ENCODE measurements at places on chromosomes 6 and 20.
A peak's percentile ranks its signal among the peaks of the same experiment; 100 is the strongest.

GRCh38 chr6:137358273-137358672 lies 135.9 kb downstream of the OLIG3 start:
- no peak for DNase-seq

DNA sequence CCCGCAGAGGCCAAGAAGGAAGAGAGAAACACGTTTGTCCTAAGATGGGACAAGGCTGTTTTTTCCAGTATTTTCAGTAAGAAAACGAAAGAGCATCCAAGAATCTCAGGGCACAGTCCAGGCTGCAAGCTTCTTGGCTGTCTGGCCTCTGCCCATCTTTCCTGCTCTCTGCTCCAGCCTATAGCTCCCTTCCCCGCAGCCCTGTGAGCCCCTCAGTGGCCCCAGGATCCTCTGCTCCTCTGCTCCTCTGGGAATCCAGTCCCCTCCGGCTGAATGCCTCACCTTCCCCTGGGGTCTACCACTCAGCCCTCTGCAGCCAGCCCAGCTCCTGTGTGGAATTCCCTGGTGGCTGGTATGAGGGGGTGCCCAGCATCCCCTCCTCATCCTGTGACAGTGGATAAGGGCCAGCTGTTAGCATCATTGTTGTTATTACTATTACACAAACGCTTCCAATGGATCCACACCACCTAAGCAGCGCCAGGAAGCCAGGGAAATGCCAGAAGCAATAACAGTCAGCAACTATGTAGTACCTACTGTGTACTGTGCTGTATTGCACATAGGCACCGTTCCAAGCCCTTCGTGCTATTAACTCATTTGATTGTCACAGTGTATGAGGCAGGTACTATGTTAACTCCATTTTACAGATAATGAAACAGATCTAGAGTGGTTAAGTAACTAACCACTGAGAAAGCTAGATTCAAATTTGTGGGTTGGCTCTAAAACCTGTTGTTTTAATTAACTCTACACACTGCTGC lies 60.3 kb upstream of the PTPN1 start:
- no peak for DNase-seq

DNA sequence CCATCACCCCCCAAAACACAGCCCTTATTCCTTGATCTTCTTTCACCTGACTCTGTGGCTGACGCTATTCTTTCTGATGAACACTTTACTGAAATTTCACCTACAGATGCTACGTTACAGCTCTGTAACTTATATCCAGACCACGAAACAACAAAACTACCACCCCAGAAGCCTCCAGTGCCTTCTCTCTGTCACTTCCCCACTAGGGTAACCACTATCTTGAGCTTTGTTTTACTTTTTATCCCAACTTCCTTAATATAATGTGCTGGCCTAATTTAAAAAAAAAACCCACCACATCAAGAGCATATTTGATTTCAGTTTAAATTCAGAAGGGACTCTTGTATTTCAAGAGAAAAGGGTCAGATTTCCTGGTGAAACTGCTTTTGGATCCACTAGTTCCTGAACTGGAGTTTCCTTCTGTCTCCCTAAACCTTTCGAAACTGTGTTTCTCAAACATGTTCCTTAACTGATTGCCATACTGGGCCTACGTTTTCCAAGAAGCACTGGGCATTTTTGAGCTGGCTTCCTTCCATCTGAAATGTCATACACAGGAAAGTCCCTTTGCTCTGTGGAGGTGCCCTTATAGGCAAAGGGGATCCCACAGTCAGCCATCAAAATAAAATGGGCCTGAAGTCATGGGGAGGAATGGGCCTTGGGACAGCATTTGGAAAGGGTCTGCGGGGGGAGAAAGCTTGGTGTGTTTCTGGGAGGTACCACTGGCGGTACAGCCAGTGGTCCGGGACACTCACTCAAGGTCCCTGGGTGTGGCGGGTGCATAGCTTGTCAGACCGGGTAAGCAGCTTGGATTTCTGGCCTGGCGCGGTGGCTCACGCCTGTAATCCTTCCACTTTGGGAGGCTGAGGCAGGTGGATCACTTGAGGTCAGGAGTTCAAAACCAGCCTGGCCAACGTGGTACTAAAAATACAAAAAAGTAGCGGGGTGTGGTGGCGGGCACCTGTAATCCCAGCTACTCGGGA lies 25.8 kb upstream of the RTF2 start:
- DNase-seq, result no peak

DNA sequence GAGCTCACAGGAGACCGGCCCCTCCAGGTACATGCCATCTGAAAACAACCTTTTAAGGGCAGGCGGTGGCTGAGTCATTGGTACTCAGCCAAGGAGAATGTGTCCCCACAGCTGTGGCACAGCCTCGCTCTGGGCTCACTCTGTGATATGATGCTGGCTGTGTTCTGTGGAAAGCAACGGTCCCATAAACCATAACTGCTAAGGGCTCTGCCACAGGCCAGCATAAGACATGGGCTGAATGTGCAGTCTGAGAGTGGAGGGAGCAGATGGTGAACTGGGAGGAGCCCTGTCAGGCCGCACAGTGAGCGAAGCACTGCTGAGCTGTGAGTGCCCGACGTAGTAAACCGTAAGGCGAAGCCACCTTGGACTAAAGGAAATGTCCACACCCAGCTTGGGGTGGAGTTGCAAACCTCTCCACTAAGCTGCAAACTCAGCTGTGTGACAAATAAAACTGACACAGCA lies 375.8 kb downstream of the THBS2 start:
- no peak for DNase-seq

GRCh38 chr20:57470666-57471495 lies 54.1 kb downstream of the CTCFL start:
- no peak for DNase-seq

DNA sequence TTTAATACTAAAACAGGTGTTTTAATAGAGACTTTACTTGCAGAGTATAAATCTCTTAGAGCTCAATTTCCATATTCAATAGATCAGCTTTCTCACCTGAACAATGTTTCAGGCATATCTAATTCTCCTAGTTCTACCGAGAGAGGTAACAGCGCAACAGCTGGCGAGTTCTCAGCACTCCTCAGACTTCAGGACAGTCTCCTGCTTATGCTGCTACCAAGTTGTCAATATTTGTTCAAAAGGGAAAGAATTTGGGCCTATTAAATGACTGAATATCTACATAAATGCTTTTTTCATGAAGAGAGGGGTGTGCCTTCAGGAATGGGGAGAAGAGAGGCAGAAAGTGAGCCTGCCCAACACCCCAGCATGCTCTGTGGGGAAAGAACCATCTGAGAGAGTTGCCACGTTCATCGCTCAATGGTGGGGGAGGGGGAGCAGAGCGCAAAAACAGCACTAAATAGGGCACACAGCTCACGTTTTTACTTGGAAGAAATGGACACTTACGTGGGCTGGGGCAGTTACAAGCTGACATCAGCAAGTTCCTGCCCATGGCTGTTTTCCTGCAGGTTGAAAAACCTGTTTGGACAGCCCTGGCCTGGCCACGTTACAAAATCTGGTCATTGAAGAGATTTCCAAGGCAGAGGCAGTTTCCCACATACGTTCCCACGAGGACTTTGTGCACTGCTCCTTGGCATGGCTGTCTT lies 38.0 kb downstream of the EZR start:
- DNase-seq, result no peak

GRCh38 chr6:105536961-105537360 lies 134.1 kb upstream of the PREP start:
- no peak for DNase-seq

DNA sequence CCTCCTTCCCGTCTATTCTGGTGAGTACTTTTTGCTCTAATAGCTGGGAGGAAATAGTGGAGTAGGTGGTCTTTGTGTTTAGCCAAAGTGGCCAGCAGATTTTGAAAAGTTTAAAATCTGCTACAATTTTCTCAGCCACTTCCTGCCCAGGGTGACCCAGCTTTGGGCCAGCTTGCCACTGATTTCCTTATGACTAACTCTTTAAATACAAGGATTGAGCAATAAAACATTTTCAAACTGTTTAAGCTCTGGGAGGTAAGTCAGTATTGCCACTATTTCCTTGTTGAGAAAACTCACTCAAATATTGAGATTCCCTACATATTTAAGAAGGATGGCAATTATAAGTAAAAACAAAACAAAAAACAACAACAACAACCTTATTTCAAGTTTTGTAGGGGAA lies 54.5 kb downstream of the TRMT11 start:
- DNase-seq, result peak; percentile 69

GRCh38 chr6:22726966-22727365 lies 157.6 kb downstream of the HDGFL1 start:
- DNase-seq, result no peak

- no peak for DNase-seq
Observed at GRCh38 chr6:45377043-45377553, 636 bp downstream of the SUPT3H start.

- DNase-seq, result no peak
Observed at GRCh38 chr20:47535088-47535487, 33.4 kb downstream of the NCOA3 start.

GRCh38 chr6:39266782-39267355 lies 37.6 kb upstream of the KCNK5 start:
- no peak for DNase-seq

GRCh38 chr20:50317609-50318008 lies 127.0 kb downstream of the CEBPB start:
- no peak for DNase-seq

DNA sequence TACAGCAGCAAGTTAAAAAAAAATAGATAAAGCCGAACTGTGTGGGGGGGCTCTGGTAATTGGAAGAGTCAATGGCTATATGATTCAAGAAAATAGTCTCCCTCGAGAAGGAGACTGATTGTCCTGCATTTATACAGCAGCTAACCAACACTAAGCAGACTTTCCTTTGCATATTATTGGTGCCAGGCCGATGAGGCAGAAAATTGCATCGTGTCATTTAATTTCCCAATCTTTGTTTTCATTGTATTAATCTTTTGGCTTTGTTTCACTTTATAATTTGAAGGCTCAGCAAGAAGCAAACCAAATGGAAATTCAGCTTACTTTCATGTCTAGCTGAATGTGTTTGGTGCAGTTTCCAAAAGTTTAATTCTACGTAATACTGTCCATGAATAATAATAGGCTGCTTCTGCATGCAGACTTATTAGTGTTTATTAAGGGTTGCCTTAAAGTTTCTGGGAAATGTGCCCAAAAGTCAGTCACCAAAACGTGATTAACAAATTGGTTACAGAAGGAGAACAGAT lies 258.5 kb downstream of the HACE1 start:
- DNase-seq, result no peak

GRCh38 chr6:151176911-151177770 lies 62.6 kb upstream of the AKAP12 start:
- no peak for DNase-seq

DNA sequence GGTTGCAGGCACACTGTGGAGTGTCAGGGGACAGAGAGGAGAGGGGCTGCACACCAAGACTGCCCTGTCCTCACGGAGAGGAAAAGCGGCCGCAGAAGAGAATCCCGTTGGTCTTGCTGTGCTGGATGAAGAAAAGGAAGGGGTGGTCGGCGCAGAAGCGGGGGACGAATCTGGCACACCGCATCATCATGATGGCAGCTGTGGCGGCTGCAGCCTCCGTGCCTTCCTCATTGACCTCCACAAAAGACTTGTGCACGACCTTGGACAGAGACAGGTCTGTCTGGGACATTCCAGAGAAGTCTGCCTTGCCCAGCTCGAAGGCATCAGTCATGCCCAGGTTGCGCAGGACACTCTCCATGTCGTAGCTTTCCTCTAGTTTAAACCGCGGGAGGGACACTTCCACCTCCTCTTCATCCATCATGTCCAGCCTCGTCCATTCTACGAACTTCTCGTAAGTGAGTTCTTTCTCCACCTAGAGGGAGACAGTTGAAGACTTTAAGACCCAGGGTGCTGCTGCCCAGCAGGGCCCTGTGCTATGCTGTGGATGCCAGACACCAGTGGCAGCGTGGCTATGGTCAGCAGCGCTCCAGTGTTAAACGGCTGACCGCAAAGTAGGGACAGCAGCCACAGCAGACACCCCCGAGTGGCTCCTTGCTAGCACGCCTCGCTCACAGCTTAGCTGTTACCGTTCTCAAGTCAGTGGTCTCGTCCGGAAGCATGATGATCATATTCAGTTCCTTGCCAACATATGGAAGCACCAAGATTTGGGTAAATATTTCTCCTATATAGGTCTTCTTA lies 22.9 kb downstream of the SERPINB6 start:
- DNase-seq, result no peak

DNA sequence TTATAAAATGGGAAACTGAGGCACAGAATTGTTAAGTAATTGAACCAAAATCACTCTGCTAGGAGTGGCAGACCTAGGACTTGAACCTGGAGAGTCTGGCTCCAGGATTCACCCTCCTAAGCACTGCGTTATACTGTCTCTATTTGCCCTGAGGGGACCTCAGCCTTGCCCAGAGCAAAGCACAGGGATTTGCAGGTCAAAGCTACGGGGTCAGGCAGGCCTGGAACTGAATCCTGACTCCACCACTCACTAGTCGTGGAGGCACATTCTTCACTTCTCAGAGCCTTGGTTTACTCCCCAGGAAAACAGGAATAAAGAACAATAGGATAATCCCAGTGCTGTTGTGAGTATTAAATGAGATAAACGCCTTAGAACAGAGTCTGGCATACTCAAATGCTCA lies 19.4 kb downstream of the KCNK15 start:
- DNase-seq, result no peak

DNA sequence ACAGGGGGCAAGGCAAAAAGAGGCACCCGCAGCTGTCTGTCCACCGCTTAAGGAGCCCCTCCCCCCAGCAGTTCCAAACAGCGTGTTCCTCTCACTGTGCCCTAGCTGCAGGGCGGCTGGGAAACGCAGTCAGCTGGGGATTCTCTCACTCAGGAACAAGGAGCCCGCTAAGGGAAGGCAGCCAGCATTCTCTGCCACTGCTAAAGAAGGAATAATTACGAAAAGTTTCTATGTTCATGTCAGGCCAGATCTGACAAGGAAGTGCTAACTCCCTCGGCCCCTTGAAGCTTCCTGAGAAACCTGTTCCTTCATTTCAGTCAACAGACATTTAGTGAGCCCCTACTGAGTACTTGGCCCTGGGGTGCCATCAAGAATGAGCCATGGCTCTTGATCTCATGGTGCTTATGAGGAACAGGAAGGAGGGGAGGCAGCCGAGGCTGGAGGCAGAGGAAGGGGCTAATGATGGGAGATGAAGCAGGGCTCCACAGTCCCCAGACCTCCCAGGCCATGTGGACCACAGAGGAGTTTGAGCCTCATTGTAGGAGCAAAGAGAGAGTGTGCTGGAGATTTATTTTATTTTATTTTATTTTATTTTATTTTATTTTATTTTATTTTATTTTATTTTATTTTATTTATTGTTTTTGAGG lies 101.7 kb upstream of the PMEPA1 start:
- no peak for DNase-seq

DNA sequence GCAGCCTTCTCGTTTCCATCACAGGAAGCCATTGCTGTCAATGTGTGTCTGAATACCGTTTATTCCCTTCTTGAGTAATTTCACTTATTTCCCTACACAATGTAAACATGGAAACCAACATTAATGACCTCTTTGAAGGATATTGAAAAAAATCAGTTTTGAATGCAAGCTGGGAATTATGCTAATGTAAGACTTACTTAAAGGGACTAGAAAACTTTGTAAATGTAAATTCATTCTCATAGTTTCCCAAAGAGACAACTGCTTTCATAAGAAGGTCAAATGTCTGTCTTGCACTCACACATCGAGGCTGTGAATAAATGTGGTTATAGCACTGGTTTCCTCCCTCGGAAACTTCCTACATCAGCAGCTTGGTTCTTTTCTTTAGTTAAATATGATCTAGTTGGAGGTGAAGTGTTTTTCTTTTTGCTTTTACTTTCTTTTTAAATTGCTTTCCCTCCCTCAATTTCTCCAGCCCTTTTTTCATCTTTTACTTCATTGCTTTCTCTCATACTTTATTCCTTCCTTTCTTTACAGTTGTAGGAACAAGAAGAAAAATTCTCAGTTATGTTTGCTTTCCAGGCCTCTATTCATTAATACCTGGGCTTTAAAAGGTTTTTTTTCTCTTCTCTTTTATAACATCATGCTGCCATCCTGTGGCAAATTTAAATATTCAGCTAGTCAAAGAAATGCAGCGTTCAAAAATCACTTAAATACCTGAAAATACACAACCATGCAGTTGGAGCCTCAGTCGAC lies 108.3 kb downstream of the TNFAIP3 start:
- DNase-seq, result no peak

Measured in fibroblast of skin of scalp (primary cell).